COR-L47 (cell line): ENCODE measurements at places on chromosomes 11 and 22.

GRCh38 chr11:134596404-134596803 is 184.4 kb upstream of the B3GAT1 start:
- no peak for DNase-seq

GRCh38 chr11:1160231-1161101 is 2.7 kb downstream of the MUC5AC start:
- DNase-seq, result no peak

- DNase-seq, result no peak
These were observed 35.1 kb downstream of the RPL3 start for GRCh38 chr22:39284142-39284980.

DNA sequence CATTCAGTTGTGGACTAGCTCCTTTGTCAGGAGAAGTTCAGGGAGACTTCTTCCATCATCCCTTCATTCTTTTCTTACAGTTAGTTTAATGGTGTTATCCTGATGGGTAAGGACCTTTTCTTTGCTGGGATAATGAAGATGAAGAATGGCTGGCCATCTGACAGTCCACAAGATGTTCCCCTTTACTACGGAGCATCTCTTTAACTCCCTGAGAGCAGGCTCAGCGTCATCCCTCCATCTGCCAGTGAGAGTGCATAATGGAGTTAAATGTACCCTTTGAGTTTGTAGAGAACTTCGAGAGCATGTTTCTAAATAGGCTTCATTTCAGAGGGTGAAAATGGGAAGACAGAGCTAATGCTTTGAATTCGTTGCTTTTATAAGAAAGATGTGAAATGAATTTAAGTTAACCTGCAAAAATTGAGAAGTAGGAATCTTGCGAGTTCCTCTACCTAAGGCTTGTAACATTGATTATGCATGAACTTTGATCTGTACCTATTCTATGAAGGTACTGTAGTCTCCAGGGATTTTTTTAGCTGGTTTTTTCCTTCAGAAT is 1.7 kb downstream of the EP300 start:
- DNase-seq, result no peak

GRCh38 chr11:123678246-123678645 is 23.8 kb upstream of the SCN3B start:
- no peak for DNase-seq
